ENCODE measurements at places on chromosomes 4 and X.

GRCh38 chr4:79682801-79683530 is 274.9 kb upstream of the GK2 start:
- no peak for DNase-seq

DNA sequence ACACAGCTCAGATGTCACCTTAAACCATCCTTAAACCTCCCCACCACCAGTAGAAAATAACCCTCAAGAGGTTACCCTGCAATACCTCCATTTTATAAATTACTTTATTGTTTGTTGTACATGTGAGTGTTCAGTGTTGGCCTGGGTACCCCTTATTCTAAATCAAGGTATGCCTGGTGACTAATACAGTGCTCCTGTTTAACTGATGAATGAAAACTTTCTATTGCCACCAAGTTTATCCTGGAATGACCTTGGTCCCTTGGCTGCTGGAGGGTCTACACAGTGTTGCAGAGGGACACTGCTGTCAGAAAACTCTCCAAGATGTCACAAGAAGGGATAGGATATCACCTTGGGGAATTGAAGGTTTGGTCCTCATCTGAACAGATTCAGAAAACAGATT is 7.3 kb upstream of the TXLNG start:
- no peak for DNase-seq

GRCh38 chr4:2886161-2886560 is 42.5 kb downstream of the ADD1 start:
- no peak for DNase-seq

DNA sequence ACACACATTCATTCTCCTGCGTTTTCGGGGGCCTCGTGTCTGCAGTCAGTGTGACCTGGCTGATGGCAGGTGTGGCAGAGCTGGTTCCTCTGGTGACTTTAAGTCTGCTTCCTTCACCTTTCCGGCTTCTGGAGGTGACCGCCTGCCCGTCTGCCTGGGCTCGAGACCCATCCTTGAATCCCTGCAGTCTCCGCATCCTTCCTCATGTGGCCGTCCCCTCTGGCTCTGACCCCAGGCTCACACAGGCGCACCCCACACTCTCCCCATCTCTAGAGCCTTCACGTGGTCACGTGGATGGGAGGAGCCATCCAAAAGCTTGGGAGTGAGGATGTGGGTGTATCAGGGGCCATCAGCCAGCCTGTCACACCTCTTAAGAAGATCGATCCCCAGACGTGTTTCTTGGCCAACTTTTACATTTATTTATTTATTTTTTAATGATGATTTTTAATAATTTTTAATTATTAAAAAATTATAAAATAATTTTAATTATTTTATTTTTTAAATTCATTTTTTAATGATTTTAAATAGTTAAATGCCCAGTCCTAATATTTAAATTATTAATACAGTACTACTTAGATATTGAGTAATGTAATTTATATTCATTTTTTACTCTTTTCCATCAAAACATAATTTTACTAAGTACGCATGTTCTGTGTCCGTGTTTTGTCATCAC is 20.9 kb downstream of the RGS12 start:
- DNase-seq = peak; percentile 39

- DNase-seq = no peak
Observed at GRCh38 chr4:100590325-100590724, 72.5 kb upstream of the EMCN start.

- DNase-seq = no peak
Observed at GRCh38 chrX:70196961-70197720, 19.9 kb downstream of the DGAT2L6 start.

DNA sequence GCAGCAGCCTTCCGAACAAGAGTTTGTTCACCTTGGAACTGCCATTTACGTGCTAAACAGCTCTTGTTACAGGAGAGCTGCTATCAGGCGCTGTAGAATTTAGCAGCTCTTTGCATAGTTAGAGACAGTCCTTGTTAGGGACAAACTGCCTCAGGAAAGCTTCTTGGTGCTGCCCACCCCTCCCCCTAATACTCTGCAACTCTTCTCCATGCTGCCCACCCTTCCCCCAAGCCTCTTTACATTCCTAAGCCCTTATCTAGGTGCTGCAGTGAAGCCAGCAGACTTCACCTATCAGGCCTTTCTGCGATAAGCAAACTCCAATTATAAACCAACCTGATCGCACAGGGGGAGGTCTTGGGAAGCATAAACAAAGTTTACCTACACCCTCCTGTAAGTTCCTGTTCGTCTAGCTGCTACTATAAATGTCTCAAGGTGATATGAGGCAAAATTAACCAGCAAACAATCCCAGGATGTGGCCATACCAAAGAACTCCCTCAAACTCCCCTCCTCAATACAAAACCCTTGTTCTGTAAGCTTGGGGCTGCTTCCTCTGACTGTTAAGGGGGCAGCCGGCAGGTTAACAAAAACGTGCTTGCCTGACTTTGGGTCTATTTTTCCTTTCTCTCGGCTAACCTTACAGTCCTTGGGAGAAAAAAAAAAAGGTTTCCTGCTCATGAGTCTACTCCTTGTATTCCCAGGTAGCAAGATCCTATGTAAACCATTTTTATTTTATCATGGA is 74.0 kb upstream of the GC start:
- no peak for DNase-seq

DNA sequence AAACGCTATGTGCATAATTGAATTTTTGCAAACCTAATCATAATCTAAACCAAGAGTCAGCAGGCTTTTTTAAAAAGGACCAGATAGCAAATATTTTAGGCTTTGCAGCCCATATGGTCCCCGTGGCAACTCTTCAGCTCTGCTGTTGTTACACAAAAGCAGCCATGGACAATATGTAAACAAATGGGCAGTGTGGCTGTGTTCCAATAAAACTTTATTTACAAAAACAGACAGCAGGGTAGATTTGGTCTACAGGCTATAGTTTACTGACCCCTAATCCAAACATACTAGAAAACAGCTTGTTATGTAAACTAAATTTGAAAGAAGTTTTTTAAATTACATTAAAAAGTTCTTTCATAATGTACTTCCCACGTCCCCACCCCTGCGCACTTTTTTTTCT is 53.1 kb downstream of the FUNDC1 start:
- no peak for DNase-seq

DNA sequence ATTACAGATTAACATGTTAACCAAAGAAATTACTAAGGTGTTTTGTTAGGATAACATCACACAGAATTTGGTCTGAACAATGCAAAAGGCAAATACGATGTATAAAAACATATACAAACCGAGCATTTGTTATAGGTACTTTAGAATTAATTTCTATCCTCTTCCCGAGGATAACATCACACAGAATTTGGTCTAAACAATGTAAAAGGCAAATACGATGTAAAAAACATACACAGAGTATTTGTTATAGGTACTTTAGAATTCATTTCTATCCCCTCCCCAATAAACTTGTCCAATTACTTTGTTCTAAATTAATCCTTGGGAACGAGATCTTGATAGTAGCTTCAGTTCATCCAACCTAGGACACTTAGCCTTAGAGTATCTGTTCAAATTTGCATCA is 7.6 kb downstream of the HNRNPDL start:
- no peak for DNase-seq

DNA sequence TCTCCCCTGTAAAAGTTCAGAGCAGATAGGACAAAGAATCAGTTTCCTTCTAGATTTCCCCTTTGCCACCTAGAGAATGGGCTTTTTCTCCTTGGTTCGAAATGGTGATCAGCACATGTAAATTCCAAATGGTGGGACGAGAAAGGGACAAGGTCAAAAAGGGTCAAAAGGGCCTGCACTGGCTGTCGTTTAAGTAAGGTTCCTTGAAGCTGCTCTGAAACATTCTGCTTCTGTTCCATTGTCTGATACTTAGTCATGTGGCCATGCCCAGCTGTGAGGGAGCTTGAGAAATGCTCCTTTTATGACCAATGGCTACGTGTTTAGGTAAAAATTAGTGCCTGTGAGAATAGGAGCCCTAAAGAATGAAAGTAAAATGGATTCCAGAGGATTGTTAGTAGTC is 165.9 kb upstream of the CENPE start:
- DNase-seq = no peak

DNA sequence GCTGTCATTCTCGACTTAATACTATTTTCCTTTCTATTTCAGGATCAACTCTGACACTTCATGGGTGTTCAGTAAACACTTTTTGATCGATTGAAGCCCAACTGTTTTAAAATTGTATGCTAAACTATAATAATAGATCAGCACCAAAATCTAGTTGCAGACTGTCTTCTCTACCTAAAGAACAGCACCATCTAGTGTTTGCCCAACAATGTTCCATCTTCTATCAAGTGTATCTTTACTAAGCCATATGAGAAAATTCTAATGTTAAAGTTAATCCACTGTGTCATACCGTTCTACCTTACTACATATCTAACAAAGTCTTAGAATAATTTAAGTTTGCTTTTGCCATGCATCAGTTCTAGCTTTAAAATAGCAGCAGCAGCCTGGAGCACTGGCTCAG is 113.0 kb upstream of the PRDX4 start:
- DNase-seq = no peak

- no peak for DNase-seq
Observed at GRCh38 chrX:77918568-77918967, 8.1 kb downstream of the ATP7A start.

GRCh38 chr4:181278941-181279340 is 964.3 kb upstream of the TENM3 start:
- no peak for DNase-seq

DNA sequence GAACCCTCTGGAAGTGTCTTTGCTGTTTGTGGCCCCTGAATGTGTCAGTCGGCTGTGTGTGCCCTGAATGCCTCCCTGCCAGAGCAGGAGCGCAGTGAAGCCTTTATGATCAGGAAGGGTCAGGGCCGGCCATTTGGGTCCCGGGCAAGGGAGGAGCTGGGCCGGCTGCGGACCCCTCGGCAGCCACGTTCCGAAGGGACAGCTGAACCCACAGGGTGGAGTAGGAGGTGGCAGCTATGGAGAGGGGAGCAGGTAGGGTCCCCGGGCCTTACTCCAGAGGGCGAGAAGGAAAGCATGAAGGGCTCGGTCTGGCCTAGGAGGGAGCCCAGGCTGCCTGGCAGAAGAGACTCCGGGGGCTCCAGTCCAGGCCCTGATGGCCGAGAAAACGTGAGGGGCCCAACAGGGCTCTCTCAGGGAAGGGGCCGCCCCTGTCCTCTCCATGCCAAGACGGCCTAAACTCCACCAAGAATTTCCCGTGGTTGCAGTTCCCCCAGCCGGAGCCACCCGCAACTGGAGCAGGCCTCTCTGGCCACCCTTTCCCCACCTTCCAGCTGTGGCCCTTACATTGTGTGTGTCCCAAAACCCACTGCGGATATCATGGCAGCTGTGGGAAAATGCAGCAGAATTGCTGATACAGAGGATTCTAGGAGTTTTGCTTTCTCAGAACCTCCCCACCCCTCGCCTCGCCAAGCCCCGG is 182.2 kb upstream of the STK26 start:
- DNase-seq = no peak

GRCh38 chr4:128393101-128393704 is 105.6 kb upstream of the PGRMC2 start:
- DNase-seq = no peak

GRCh38 chr4:113769744-113770143 is 8.2 kb upstream of the CAMK2D start:
- DNase-seq = no peak

GRCh38 chrX:12973561-12974304 is 1.2 kb upstream of the TMSB4X start:
- peak; percentile 69 for DNase-seq

DNA sequence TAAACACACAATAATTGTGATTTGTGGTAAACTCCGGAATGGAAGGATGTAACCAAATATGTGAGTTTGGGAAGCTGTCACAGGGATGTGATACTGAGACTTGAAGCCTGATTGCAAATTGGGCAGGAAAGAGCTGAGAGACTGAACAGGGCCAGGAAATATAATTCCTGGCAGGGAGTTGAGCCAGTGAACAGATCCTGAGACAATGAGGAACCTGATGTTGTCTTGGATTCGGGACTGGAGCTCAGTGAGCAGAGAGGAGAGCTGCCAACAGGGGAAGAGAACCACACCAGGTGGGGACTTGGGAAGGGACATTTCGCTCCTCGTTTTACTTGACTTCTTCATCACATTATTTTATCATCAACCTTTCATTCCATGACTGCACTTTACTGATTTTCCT is 386.0 kb downstream of the TLL1 start:
- DNase-seq = no peak

- DNase-seq = no peak
Observed at GRCh38 chr4:184371390-184371787, 103.0 kb downstream of the IRF2 start.

GRCh38 chrX:34657726-34658070 is 613 bp upstream of the TMEM47 start:
- no peak for DNase-seq

All from ascending aorta (tissue), 2 donors.